Thoracic aorta (tissue), 2 donors: ENCODE measurements at places on chromosomes 2 and 18.
A peak's percentile ranks its signal among the peaks of the same experiment; 100 is the strongest.

DNA sequence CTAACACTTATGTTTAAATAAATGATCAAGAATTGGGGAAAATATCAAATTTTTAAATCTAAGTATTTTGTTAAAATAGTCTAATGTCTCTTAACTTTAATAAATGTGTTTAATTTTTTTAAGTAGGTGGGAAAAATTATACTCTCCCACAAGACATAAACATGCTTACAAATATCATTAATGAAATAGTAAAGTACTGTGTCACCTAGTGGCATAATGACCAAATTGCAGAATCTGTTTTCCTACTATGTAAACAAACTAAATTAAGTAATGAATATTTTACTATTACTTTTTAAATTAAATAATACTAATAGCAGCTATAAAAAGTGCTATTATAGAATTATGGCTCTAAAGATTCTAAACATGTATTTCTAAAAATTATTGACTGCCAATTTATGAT, 52.0 kb upstream of the CHAC2 start:
- no peak for DNase-seq

GRCh38 chr2:121532347-121532766, 1.7 kb downstream of the RNU4ATAC start:
- no peak for DNase-seq

GRCh38 chr2:189959450-189959849, 103.1 kb downstream of the MSTN start:
- no peak for DNase-seq

GRCh38 chr2:135703300-135703699, 38.4 kb upstream of the UBXN4 start:
- DNase-seq, result no peak

DNA sequence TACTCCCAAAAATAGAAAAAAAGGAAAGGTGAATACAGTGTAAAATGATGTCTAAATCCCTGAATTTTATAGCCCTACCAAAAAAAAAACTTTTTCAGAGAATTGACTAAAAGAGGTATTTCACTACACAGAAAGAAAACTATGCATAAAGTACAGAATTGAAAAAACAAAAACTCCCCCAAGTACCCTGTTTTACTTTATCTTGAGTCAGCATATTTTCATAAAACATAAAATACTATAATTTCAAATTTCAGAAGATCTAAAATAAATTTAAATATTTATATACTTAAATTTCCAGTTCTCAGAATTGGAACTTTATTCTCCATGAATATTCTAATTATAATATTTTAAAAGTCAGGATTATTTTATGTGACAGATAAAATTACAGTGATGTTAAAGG, 10.1 kb downstream of the NCKAP1 start:
- no peak for DNase-seq

- DNase-seq, result peak; percentile 72
Observed at GRCh38 chr2:127576433-127577207, 41.1 kb downstream of the MYO7B start.

- no peak for DNase-seq
Observed at GRCh38 chr2:168167511-168168263, 79.7 kb downstream of the STK39 start.

DNA sequence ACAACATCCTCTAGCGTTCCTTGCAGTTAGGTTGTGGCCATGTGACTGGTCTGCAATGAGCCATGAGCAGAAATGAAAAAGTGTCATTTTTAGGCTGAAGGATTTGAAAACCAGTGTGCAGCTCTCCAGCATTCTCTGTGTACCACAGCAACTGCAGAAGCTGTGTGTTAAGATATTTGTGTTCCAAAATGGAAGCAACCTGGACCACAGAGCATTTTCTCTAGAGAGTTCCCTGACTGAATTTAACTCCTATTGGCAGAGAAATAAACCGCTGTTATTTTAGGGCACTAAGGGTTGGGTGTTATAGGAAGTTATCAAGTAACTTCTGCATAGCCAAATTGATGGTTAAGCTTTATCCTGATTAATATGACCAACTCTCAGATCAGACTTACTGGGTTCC, 257.2 kb upstream of the THUMPD2 start:
- no peak for DNase-seq

GRCh38 chr2:16430846-16431245, 234.8 kb downstream of the CYRIA start:
- no peak for DNase-seq

DNA sequence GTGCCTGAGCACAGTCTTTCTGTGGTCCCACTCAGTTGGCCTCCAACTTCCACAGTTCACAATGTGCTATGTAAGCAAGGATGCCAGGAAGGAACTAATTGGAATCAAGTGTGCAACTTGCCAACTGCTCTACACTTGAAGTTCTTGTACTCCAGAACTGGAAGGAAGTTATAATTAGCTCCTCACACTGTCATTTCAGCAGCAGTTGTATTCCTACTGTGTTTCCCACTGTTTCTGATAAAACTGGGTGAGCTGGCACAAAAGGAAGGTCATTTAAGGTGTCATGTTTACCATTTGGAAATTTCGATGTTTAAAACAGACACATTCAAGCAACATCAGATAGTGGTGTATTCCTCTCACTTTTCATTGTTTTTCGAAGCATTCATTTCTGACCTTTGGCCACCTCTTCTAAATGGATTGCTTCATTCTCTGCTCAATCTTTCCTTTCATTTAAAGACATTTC, 84.2 kb downstream of the ANTXR1 start:
- no peak for DNase-seq

DNA sequence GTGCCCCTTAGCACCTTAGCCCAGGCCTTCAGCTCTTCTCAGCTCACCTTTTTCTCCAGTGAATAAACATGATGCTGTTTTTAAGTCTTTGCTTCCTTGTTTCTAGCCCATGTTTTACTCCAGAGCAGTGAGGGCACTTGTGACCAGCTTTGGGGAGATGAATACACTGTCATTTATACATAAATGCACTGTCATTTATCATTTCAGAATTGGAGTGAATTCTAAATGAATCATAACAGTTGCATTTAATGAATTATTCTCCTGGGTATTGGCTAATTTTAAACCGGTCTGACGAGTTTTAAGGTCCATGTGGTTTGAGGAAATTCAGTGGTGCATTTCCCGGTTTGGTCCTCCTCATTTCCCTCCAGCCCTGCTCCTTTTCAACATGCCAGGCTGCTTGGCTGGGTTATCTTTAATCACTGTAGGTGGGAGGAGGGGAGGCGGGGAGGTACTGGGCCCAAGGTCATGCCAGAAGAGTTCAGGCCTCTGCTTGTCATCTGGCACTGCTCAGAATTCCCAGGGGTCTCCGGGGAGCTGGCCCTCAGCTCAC, 23.9 kb downstream of the PRKCE start:
- no peak for DNase-seq

DNA sequence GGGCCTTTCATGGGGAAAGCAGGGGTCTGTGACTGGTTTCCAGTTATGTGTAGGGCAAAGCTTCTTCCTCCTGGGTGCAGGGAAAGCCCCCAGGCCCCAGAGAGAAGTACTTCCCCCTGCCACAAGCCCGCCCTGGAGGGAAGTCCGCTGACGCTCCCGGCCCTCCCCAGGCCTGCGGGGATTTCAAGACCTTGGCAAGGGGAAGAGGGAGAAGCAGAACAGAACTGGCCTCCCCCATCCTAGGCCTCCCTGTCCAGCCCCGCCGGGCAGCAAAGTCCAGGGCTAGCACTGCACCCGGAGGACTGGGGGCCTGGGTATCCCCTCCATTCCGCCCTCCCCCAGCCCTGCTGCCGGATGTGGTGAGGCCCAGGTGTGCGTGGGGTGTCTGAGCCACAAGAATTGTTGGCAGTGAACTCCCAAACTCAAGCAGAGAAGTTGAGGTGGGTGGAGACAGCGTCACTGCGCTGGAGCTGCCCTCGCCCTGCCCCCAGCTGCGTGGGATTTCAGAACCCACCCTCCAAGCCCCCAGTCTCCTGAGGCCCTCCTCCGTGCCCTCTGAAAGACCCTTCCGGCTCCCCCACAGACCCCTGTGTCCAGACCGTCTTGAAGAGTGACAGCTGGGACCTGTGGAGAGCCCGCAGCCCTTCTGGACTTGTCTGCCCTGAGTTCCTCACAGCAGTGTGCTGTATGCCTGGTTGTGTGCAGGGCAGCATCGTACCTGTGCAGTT, 1.1 kb upstream of the DUSP2 start:
- no peak for DNase-seq

DNA sequence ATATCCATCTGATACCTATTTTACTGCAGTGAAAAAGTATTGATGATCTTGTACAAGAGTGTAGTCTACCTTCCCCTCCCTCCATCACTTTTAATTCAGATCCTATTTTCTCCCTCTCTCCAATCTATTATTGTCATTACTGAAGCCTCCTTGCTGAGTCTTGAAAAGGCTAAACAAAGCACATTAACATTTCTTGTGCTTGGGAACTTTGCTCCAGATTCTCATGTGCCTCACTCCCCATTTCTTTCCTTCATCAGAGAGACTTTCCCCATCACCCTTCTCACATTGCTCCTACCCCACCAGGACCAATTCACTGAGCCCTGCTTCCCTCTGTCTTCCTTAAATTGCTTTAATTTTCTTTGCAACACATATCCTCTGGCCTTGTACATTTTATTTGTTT, 736.2 kb upstream of the GCFC2 start:
- no peak for DNase-seq

- no peak for DNase-seq
Observed at GRCh38 chr2:97992836-97993825, 2.6 kb downstream of the TMEM131 start.

GRCh38 chr2:191857886-191858285, 11.0 kb upstream of the CAVIN2 start:
- DNase-seq, result no peak

GRCh38 chr2:30110773-30111172, 36.0 kb upstream of the YPEL5 start:
- DNase-seq, result no peak

DNA sequence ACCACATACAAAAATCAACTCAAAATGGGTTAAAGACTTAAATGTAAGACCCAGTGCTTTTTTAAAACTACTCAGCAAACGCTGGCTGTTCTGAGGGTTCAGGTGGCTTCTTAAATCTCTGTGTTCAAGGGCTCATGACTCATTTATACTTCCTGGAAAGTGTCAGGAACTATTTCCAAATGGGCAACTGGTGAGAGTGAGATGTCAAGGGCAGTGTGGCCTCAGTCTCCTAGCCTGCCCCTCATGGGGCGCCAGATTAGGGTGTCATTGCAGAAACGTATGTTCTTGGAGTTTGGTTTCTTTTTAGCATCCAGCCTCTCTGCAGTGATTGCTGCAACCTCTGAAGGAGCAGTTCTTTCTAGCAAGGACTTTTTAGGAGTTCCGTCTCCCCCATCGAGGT, 485.4 kb downstream of the TNS1 start:
- no peak for DNase-seq

- DNase-seq, result no peak
Observed at GRCh38 chr2:210195101-210195852, 24.1 kb upstream of the KANSL1L start.

- no peak for DNase-seq
Observed at GRCh38 chr18:23307567-23308295, 145.4 kb upstream of the RIOK3 start.

- peak; percentile 59 for DNase-seq
Observed at GRCh38 chr2:229416116-229416694, 145.1 kb upstream of the PID1 start.

- no peak for DNase-seq
Observed at GRCh38 chr18:61771861-61772260, 120.9 kb downstream of the RNF152 start.

- no peak for DNase-seq
Observed at GRCh38 chr2:8522687-8523086, 159.2 kb upstream of the ID2 start.

DNA sequence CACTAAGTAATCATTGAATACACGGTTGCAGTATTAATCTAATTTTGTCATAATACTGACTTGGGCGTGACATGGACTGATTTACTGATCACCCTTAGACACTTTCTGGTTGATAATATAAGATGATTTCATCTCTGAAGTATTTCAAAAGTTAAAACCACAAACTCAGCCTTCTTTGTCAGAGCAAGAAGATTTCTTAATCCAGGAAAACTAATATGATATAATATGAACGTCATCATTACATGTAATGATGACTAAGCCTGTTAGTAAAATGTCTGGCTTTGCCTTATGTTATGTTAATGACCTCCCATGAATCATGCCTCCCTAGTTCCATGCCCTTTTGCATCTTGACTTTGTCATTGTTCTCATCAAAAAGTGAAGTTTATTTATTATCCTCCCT, 1325.0 kb upstream of the CDH2 start:
- DNase-seq, result no peak

GRCh38 chr18:10928772-10929373, 220.5 kb downstream of the PIEZO2 start:
- no peak for DNase-seq

GRCh38 chr18:56565551-56566345, 72.6 kb downstream of the TXNL1 start:
- no peak for DNase-seq

DNA sequence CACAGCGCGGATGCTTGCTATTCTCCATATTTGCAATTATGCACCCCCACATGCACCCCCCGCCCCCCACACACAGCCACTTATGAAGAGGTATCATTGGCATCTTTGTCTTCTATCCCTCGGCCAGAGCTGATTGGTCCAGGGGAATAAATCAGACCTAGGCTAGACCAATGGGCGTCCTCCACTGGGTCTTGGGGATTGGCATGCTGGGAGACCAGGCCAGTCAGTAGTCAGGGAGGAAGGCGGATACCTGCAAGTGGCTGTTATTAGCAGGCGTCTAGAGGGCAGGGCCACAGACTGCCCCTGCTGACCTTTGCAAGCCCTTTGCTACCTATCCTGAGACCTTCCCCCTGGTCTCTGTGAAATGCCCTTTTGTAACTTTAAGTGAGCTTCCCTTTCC, 30.0 kb downstream of the ATOH8 start:
- DNase-seq, result no peak

GRCh38 chr2:18896125-18896764, 306.9 kb upstream of the NT5C1B start:
- DNase-seq, result no peak

DNA sequence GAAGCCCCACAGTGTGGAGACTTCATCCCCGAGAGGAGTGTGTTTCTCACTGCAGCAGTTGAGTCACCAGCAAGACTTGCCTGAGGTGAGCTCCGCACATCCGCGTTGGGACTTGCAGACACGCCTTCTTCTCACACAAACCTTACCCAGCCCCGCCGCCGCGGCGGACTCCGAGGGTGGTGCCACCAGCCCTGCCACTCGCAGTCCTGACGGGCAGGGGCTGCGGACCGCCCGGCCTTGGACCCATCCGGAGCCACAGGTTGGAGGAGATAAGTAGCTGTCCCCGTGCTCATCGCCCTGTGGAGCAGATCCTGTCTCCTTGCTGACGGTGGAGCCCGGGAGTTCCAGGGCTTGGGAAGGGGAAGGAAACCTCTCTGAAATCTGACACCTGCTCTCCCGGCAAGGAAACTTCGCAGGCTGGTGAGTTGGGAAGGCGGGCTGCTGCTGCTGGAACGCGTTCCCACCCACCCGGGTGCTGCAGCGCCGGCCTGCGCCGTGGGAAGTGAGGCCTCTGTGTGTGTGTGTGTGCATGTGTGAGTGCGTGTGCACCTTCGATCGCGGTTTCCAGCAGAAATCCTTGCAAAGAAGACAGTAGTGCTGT, at the start of gene RAB27B:
TSS of gene RAB27B (plus strand) at position 197 of the 601 bp plus-strand sequence. CDS start 49,109 bp downstream, outside the sequence.
- no peak for DNase-seq

- no peak for DNase-seq
Observed at GRCh38 chr2:175684466-175684865, 317.6 kb downstream of the LNPK start.
